NCI-H1105 treated with DMSO at 0.1 percent for 48 hours (cell line): ENCODE measurements at places on chromosomes 3 and 15.

- DNase-seq, result no peak
These were observed 361.5 kb upstream of the DPH6 start for GRCh38 chr15:35907511-35907910.

- DNase-seq, result no peak
These were observed 3.4 kb upstream of the CLN6 start for GRCh38 chr15:68232937-68233336.

GRCh38 chr3:73577704-73578103 lies 47.0 kb downstream of the PDZRN3 start:
- DNase-seq, result no peak

DNA sequence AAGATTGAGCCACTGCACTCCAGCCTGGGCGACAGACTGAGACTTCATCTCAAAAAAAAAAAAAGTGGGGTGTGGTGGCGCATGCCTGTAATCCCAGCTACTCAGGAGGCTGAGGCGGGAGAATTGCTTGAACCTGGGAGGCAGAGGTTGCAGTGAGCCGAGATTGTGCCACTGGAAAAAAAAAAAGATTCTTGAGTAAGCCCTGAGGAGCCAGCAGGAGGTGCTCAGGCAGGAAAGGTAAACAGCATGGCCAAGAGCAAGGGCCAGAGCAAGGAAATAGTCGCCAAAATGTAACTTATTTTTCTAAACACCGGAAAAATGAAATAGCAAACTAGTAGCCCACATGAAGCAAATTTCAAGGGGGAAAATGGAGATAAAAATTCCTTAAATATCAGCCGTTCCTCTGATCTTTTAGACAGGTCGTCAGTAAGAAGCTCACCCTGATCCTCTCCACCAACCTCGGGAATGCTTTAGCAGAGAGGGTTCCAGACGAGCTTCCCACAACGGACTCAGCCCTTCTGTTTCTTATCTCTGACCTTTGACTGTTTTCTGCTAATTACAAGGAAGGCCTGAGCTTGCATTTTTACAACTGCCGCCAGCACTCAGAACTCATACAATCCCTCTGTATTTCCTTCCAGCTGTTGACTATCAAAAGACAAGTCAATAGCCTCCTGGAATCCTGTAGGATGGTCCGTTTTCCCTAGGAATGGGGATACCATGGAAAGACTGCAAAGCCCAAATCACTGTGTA lies 45.0 kb upstream of the AKAP13 start:
- no peak for DNase-seq

GRCh38 chr3:174016186-174016585 lies 618.6 kb downstream of the NLGN1 start:
- DNase-seq, result no peak
